ENCODE measurements at places on chromosomes 1 and 21. TPM values are rescaled to one million over a fixed set of nuclear protein-coding genes. Genes with fewer than 3 reads are reported as not detected.

Gene PCNX2
- 34.4 TPM for total RNA-seq

Gene VPS72
- 42.9 TPM for total RNA-seq

Gene POU3F1
- total RNA-seq = not detected

Gene GBP4
- 0.77 TPM for total RNA-seq

Gene AUNIP
- 0.33 TPM for total RNA-seq

Gene NVL
- total RNA-seq = 27.6 TPM

Gene NTMT2
- total RNA-seq = not detected

Gene COL6A1
- 645 TPM for total RNA-seq

Gene CD52
- total RNA-seq = not detected

Gene GCSAML
- total RNA-seq = not detected

Gene TRAF3IP3
- total RNA-seq = not detected

Gene TCEANC2
- 4.0 TPM for total RNA-seq

Gene KRTAP19-1
- not detected for total RNA-seq

Gene CFHR4
- not detected for total RNA-seq

Gene DR1
- 17.2 TPM for total RNA-seq

Gene PDIK1L
- total RNA-seq = 5.1 TPM

Gene DMBX1
- not detected for total RNA-seq

Gene LY9
- not detected for total RNA-seq

Gene ZNF124
- 54.2 TPM for total RNA-seq

Gene PEF1
- 72.2 TPM for total RNA-seq

Gene SPRR4
- not detected for total RNA-seq

Gene AIRE
- not detected for total RNA-seq

Gene CMPK1
- 65.1 TPM for total RNA-seq

Gene C8A
- not detected for total RNA-seq

Gene PDZK1IP1
- not detected for total RNA-seq

Gene NFASC
- 16.5 TPM for total RNA-seq

Gene PEX14
- total RNA-seq = 8.2 TPM

Gene KRTAP20-4
- total RNA-seq = not detected

Gene FCGR1A
- not detected for total RNA-seq

Gene SH2D2A
- not detected for total RNA-seq

Gene SPRR2F
- not detected for total RNA-seq

Gene RGL1
- total RNA-seq = 16.2 TPM

Gene OLFML2B
- 5.1 TPM for total RNA-seq

Gene FBXO2
- 2.6 TPM for total RNA-seq

Gene KRTAP12-3
- total RNA-seq = not detected

Gene CACNA1E
- not detected for total RNA-seq

Gene TNN
- not detected for total RNA-seq

Gene MX2
- total RNA-seq = 3.6 TPM

Gene CELA3B
- not detected for total RNA-seq

Gene ATP6V1G3
- total RNA-seq = not detected

Gene FCRL2
- total RNA-seq = not detected
